ENCODE measurements at places on chromosomes 7 and 10. TPM values are rescaled to one million over a fixed set of nuclear protein-coding genes. Genes with fewer than 3 reads are reported as not detected.

The OAT gene
- 52.5 TPM for total RNA-seq

The HECTD2 gene
- total RNA-seq = 19.4 TPM

DNA sequence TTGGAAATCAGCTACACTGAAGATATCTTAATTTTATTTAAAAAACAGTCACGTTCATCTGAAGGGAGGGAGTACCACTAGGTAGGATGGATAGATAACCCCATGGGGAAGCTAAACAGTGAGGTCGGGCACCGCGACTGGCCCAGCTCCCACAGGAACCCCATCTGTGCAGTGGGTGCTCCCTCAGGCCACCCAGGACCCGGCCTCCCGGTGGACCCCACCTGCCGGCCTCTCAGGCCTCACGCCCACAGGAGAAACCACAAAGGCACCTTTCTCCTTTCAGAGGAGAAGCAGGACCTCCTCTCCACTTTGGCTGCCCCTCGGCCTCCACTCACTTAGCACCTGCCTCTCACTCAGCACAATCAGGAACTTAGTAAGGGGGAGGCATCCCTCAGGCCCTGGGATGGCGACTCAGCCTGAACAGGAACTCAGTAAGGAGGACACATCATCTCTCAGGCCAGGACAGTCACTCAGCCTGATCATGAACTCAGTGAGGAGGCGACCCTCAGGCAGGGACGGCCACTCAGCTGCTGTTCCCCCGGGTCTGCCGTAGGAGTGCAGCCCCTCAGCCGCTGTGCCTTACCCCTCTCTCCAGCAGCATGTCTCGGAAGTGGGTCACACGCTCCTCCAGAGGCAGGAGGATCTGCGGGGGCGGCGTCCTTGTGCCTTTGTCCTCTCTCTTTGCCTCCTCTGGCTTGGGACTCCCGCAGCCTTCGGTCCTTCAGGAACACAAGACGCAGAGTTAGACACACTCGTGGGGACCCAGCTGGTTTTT is 195.1 kb downstream of the TCERG1L start:
- peaks cover 19% of the 10 kb centered on the region for H3K4me1 ChIP-seq
- H3K27me3 ChIP-seq = peaks cover 2% of the 10 kb centered on the region

DNA sequence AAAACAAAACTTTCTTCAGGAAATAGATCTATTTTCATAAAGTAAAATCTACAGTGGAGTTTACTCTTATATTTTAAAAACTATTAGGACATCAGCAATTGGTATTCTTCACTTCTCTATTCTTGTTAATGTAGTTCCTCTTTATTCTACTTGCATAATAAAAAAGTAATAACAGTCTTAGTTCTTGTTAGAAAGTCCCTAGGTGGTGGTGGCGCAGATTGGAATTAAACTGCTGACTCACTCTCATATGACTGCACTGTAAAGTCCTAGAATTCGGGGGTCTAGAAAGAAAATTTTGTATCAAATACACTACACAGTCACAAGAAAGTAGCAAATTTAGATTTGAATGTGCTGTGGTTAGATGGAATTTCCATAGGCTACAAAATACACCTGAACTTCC is 44.6 kb upstream of the TES start:
- no peak overlapping the region for H3K4me3 ChIP-seq
- no peaks in the 10 kb centered on the region for H3K36me3 ChIP-seq
- no peak overlapping the region for H3K27ac ChIP-seq
- H3K4me1 ChIP-seq = peaks cover 22% of the 10 kb centered on the region
- no peak for DNase-seq

- no peaks in the 10 kb centered on the region for H3K27me3 ChIP-seq
- peak; percentile 16 for DNase-seq
- no peaks in the 10 kb centered on the region for H3K4me1 ChIP-seq
- no peaks in the 10 kb centered on the region for H3K36me3 ChIP-seq
- H3K27ac ChIP-seq = no peak overlapping the region
- H3K4me3 ChIP-seq = no peak overlapping the region
These were observed 42.0 kb downstream of the GPRIN2 start for GRCh38 chr10:46514431-46514861.

DNA sequence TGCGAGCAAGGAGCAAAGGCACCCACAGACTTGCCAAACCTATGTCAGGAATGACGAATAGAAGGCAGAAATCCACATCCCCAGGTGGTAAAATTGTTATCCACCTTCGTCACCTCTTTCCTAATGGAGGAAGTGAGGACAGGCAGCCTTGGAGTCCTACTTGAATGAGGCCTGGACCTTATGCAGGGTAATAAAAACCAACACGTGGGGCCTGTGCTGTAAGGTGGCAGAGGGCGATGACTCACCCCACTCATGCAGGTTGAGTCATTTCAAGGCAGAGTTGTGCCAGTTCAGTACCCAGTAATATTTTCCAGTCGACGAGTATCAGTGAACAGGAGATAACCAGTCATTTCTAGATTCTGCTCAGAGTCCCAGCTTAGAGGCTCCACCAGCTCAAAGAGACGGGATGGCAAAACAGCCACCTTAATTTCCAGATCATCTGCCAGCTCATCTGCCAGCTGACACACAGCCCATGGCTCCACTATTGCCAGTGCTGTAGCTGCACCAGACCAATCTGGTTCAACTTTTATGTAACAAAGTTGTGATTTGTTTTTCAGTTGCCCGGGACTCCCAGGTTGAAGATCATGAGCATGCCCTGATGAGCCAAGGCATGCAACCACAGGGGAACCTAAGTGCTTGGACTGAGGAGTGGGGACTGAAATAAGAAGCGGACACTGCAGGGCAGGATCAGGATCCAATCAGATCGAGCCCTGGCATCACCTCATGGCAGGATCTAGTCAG is 176.2 kb upstream of the ITGB1 start:
- DNase-seq = no peak
- no peak overlapping the region for H3K27ac ChIP-seq
- H3K27me3 ChIP-seq = no peaks in the 10 kb centered on the region
- no peak overlapping the region for H3K4me3 ChIP-seq

DNA sequence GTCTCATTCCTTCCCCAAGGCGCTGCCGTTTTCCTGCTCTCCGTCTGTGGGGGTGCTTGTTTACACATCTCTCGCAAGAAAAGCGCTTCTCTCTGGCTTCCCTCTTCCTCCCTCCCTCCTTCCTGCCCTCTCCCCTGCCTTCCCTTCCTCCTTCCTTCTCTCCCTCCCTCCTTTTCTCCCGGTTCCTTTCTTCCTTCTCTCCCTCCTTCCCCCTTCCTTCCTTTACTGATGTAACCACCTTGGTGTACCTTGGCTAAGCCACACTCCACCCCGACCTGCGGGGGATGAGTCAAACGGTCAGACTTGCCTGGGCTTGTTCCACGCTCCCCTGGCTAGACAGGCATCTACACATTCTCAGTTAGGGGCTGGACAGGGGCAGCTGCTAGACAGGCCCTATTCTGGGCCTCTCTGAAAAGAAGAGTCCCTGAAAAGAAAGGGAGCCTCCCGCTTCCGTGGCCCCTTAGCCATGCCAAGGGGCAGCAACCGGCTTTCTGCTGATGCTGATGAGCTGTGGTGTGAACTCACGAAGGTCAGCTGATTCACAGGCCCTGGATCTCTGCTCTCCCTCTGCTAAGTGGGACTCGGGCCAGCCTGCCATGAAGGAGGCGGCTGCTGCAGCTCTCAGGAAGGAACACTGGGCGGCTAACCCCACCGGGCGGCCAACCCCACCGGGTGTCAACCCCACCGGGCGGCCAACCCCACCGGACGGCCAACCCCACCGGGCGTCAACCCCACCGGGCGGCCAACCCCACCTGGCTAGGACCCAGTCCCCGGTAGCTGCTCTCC is 216.8 kb downstream of the TCERG1L start:
- peak overlapping the region; percentile 93 for H3K27ac ChIP-seq
- peaks cover 46% of the 10 kb centered on the region for H3K4me1 ChIP-seq
- H3K36me3 ChIP-seq = no peaks in the 10 kb centered on the region
- H3K27me3 ChIP-seq = no peaks in the 10 kb centered on the region
- DNase-seq = peak; percentile 52

GRCh38 chr7:41142904-41143473 is 559.9 kb downstream of the INHBA start:
- no peaks in the 10 kb centered on the region for H3K27me3 ChIP-seq
- no peak for DNase-seq
- H3K36me3 ChIP-seq = no peaks in the 10 kb centered on the region
- no peak overlapping the region for H3K4me3 ChIP-seq
- peaks cover 10% of the 10 kb centered on the region for H3K4me1 ChIP-seq
- H3K27ac ChIP-seq = no peak overlapping the region

All from mesothelial cell of epicardium (in vitro differentiated cells).